ENCODE measurements at places on chromosomes 5 and 9.

GRCh38 chr9:8648271-8648845 is 848.8 kb upstream of the DMAC1 start:
- peak; percentile 49 for DNase-seq

DNA sequence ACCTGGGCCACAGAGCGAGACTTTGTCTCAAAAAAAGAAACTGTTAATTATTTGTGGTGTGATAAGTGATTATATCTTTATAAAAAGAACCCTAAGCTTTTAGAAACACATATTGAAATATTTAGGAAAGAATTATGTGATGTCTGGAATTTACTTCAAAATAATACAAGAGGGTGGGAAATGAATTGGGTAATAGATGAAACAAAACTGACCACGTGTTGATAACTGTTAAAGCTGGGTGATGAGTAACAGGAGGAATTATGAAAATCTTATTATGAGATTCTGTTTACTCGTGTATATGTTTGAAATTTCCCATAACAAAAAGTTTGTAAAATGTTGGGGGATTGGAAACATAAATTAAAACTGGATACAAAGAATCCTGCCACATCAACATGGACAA is 33.0 kb upstream of the PPP2CA start:
- no peak for DNase-seq

DNA sequence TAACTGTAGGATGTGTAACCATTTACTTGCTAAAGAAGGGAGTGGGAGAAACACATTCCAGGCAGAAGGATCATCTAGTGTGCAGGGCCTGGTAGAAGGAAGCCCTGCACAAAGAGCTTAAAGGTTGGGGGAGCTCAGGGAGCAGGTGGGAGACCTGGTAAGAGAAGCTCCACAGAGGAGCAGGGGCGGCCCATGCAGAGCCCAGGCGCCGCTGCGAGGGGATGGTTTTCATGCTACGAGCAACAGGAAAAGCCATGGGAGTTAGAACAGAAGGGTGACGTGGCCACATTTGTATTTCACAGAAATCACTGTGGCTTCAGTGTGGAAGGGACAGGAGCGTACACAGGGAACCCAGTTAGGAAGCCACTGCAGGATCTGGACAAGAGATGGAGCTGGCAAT is 73.1 kb downstream of the PDE6A start:
- DNase-seq: no peak

GRCh38 chr9:15697446-15697851 is 144.6 kb downstream of the CCDC171 start:
- DNase-seq: peak; percentile 72

- DNase-seq: no peak
Measured at GRCh38 chr5:157509587-157509986, 49.6 kb downstream of the NIPAL4 start.

- DNase-seq: no peak
Measured at GRCh38 chr5:155822177-155822576, 504.8 kb upstream of the SGCD start.

DNA sequence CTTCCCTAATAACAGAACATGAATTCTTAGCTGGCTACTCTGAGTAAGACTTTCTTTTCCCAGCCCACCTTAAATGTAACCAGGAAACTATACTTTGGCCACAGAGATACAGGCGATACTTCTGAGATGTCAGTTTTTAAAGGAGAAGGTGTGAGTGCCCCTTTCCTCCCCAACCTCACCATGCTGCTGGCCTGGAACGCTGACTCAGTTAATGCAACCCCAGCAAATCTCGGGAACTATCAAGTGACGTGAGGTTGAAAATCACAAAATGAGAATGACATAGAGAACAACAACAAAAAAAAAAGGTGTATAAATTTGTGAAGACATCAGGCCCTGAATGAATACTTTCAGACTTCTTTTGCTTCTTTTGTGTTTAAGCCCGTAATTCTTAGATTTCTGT is 13.7 kb downstream of the ZNF484 start:
- no peak for DNase-seq

DNA sequence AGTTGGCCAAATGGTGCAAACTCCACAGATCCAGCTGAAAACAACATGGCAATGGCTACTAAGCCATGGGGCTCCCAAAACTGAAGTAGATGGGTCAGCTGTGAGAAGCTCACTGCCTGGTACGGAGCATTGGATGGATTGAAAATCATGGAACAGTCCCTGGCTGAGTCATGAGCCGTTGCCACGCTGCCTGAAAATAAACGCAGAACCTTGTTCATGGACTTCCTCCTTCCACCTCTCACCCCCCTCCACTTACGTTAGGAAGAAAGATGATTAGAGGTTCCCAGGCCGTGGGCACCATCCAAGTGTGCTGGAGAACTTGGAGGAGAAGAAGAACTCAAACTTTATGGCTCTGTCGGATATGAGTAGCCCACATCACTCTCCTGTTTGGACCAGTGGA is 6.8 kb upstream of the DIPK1B start:
- DNase-seq: no peak

GRCh38 chr5:154714266-154714986 is 40.8 kb upstream of the LARP1 start:
- no peak for DNase-seq

GRCh38 chr5:124726631-124727362 is 19.6 kb downstream of the ZNF608 start:
- no peak for DNase-seq

DNA sequence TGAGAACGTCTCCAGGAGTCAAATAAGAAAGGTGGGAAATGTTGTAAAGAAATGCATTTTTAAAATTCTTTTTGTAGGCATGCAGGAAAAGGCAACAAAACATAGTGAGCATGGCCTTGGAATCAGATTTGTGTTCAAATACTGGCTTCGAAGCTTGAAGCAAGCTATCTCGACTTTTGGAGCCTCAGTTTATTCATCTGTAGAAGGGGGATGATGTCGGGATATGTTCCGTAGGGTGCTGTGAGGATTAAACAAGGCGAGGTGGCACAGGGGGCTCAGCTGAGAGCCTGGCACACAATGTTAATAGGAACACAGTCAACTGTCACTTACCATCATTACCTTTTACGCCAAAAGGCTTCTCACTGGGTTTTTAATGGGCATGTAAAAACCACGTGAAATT is 4.8 kb downstream of the ADAMTS2 start:
- no peak for DNase-seq

- DNase-seq: no peak
Measured at GRCh38 chr5:105947461-105947860, 1723.3 kb downstream of the EFNA5 start.

GRCh38 chr9:124342402-124342775 is 72.9 kb downstream of the PSMB7 start:
- no peak for DNase-seq

DNA sequence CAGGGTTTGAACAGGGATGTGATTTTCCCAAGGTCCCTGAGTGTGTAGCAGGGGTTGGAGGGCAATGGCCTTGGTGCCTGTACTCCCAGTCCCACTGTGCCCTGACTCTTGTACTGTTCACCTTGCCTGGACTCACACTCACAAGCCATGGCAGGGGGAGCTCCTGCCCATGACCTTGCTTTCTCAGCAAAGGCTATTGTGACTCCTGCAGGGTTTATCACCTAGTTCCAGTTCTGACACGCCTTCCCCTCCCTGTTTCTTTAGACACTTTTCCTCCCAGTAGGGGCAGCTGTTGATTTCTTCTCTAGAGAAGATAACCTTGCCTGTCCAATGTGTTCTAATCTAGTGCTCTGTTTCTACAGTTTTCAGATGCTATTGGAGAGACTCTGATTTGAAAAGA is 139.5 kb downstream of the FSTL4 start:
- no peak for DNase-seq

- DNase-seq: no peak
Measured at GRCh38 chr9:17332115-17332514, 197.3 kb downstream of the CNTLN start.

- DNase-seq: no peak
Measured at GRCh38 chr9:128374221-128374675, 3.1 kb downstream of the URM1 start.

GRCh38 chr5:55356896-55357295 is 49.1 kb downstream of the MTREX start:
- no peak for DNase-seq

- no peak for DNase-seq
Measured at GRCh38 chr9:87518702-87519335, 21.2 kb downstream of the DAPK1 start.

GRCh38 chr9:121738968-121739367 is 87.5 kb downstream of the DAB2IP start:
- peak; percentile 52 for DNase-seq
